GM20000 (cell line): ENCODE measurements at places on chromosomes 1 and 21.
A peak's percentile ranks its signal among the peaks of the same experiment; 100 is the strongest.

- no peak for DNase-seq
These were observed 148.9 kb upstream of the RUNX1 start for GRCh38 chr21:35197992-35198431.

- no peak for DNase-seq
These were observed 20.6 kb upstream of the LRRN2 start for GRCh38 chr1:204705888-204706837.

DNA sequence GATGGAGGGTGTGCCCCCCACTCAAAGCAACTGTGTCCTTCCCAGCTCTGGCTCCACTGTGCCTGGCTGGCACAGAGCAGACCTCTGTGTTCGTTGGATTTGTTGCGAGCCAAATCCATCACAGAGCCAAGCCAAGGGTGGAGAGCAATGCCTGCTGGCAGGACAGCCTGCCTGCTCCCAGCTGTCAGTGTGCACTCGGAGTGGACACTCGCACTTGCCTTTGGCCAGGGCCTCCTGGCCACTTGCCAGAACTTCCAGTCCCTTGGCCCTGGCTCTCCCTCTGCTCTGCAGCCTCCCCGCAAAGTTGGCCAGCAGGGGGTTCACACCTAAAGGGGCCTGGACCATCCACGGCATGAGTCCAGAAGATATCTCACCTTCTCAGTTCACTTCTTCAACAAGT is 16.4 kb downstream of the HEYL start:
- DNase-seq, result no peak

- no peak for DNase-seq
These were observed 39.7 kb upstream of the JUN start for GRCh38 chr1:58823481-58824010.

GRCh38 chr1:112237983-112238545 is 157.9 kb upstream of the CTTNBP2NL start:
- DNase-seq, result no peak

GRCh38 chr1:18997508-18997907 is 41.0 kb upstream of the IFFO2 start:
- DNase-seq, result no peak

DNA sequence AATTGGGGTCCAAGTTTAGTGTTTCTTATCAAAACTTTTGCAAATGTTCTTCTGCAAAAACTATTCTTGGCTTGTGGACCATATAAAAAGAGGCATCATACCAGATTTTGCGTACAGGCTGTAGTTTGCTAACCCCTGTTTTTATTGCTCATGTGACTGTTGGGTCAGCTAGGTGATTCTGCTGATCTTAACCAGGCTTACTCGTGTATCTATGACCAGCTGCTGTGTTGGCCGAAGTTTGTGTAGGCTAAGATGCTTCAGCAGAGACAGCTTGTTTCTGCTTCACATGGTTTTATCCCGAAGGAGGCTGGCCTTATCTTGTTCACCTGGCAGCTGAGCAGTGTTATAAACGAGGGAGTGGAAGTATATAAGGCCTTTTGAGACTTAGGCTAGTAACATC is 38.2 kb downstream of the POU2F1 start:
- no peak for DNase-seq

DNA sequence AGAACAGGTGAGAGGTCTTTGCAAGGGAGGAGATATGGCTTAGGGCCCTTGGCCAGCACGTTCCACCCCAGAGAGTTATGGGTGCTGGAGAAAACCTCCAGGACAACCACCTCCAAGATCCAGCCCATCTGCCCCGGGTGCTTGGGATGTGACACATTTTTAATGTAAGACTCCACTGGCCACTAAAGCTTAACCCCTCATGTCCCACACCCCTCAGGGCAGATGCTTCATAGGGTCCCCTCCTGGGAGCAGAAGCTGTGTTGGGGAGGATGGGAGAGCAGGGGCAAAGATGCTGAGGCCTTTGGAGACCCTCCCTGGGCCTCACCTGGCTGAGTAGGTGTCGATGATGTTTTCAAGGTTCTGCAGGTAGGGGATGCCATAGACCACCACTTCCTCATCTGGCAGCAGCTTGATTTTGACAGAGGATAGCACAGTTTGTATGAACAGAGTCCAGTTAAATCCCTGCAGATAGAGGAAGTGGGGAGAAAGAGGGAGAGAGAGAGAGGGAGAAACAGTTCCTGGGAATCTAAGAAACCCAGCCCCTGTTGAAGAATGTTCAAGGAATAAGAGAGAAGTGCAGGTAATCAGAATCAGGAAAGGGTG is 11.9 kb downstream of the PRXL2B start:
- DNase-seq, result no peak

DNA sequence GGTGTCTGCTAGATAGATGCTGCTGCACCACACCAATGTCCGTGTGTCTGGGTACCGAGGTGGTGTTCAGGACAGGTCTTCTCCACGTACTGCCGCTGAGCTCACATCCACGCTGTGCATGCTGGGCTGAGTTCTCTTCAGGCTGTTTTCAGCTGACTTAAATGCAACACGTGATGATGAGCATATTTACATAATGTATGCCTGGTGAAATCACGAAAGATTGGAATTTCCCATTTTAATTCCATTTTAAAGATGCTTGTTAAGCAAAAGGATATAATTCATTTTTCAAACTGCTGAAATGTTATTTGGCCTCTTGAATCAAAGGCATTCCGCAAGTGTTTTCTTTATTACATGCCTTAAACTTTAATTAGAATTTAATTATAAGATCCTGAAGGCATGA is 107.9 kb downstream of the FGGY start:
- no peak for DNase-seq

DNA sequence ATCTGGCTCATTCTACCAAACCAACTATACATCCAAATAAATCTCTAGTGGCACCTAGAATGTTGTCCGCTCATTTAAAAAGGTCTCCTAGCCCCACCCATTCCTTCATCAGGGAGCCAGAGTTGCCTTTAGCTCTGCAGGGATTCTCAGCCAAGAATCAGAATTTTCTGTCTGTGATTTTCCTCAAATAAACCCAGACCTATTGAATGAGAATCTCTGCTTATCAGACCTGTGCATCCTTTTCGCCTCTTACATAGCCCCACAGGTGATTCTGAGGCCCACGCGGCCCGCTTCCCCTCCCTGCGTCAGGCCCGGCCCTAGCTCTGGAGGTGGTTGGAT is 410 bp upstream of the TDRD5 start:
- DNase-seq, result no peak

DNA sequence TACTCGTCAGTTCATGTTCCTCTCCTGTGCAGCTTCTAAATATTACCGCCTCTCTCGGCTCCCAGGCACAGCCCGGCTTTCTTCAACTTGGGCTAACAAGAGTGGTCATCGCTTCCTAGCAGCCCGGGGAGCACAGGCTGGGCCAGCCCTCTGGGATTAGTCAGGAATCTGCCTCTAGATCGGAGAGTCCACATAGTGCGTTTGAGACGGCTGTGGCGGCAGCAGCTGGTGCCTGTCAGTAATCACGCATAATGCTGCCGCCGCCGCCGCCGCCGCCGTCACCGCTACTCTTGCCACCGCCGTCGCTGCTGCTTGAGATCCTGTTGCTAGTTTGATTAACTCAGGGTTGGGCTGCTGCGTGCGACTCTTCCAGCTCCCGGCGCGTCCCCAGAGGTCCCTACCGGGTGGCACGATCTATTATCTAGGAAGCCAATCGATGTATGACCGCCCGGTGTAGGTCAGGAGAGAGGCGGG is at the start of gene RXRG:
TSS of gene RXRG (minus strand) at position 230 of the 474 bp plus-strand sequence. CDS start 233 bp downstream, outside the sequence.
- DNase-seq, result no peak

- no peak for DNase-seq
These were observed 218.7 kb downstream of the FMN2 start for GRCh38 chr1:240310226-240310925.

DNA sequence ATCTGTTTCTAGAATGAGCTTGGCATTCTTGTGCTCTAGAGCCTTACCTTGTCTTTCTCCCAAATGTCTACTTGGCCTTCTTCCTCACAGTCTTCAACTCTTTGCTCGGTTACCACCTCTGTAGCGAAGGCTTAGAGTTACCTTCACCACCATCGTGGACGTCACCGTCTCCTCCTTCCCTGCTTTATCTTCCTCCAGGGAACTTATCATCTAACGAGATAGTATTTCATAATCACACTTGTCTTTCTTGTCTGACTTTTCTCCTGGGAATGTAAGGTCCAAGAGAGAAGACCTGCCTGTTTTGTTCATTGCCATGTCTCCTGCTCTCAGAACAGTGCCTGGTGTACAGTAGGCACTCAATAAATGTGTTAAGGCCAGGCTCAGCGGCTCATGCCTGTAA is 115.6 kb downstream of the GREM2 start:
- no peak for DNase-seq

- no peak for DNase-seq
These were observed 90.2 kb downstream of the SPSB1 start for GRCh38 chr1:9382643-9383491.

DNA sequence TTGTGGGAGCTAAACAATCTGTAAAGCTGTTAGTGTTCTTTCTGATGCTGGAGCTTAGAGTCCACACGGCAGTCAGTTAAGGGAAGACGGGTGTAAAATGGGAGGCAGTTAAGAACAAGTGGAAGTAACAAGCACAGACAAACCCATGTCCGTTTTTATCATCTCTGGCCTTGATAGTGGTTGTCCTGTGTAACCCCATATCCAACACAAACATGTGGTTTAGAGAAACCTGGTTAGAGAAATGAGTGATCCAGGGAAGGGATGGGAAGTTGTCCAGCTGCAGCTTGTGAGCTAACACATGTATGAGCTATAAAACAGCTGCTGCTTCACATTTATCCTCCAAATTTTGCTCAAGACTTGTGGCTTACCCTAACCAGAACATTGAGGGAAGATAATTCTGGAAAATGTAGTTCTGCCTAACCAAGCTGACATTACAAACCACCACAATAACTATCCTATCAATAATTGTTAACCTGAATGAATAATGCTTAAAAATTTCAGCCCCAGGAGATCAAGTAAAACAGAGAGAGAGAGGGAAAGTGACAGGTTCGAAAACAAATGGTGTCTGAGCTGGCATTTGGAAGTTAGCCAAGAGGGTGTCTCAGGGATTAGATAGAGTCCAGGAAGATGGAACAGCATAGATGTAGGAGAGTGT is 10.6 kb upstream of the C1orf162 start:
- DNase-seq, result no peak

DNA sequence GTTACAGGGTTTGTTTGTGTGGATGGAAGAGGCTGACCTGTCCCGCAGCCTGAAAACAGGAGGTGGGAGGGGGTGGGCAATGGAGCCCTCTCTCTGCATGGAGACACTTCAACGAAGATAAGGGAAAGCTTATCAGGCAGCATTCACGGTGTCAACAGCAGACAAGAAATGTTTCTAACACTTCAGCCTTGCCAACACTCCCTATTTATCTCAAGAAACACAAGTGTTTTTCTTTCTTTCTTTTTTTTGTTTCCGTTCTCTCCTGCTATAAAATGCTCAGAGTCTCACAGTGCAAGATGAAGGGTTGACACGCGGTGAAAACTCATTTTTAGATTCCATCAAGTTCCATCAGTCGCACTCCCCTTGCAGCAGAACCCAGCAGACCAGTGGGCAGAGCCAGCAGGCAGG is 594.4 kb downstream of the MATN1 start:
- no peak for DNase-seq

- DNase-seq, result no peak
These were observed 588.4 kb downstream of the PTPRU start for GRCh38 chr1:29824511-29825273.

- no peak for DNase-seq
These were observed 88.2 kb downstream of the GDAP2 start for GRCh38 chr1:117841117-117841650.

DNA sequence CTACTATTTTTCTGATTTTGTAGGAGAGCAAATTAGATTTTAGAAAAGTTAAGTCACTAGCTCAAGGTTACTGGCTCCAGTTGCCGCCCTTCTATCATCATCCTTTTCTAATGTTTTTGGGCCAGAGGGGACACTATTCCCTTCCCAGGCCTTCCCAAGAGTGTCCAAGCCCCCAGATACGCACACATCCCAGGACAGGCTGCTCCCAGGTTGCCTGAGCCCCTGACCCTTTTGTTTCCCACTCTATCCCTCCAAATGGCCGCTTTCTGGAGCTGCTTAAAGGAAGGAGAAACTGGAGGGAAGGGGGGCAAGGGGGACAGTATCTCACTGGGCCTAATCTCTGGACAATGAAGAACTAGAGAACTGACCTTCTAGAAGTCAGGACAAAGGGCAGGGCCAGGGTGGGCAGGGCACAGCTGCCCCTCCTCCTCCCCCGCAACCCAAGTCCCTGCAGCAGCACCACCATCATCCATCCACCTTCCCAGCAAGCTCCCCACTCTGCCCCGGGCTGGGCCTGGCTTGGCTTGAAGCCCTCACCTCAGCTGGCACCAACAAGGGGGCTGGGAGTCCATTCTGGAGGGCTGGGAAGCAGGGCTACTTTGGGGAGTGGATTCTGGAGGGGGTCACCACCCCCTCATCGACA is 1.1 kb upstream of the MAP7D1 start:
- DNase-seq, result no peak

- DNase-seq, result no peak
These were observed 51.4 kb downstream of the LEPR start for GRCh38 chr1:65471861-65472332.

DNA sequence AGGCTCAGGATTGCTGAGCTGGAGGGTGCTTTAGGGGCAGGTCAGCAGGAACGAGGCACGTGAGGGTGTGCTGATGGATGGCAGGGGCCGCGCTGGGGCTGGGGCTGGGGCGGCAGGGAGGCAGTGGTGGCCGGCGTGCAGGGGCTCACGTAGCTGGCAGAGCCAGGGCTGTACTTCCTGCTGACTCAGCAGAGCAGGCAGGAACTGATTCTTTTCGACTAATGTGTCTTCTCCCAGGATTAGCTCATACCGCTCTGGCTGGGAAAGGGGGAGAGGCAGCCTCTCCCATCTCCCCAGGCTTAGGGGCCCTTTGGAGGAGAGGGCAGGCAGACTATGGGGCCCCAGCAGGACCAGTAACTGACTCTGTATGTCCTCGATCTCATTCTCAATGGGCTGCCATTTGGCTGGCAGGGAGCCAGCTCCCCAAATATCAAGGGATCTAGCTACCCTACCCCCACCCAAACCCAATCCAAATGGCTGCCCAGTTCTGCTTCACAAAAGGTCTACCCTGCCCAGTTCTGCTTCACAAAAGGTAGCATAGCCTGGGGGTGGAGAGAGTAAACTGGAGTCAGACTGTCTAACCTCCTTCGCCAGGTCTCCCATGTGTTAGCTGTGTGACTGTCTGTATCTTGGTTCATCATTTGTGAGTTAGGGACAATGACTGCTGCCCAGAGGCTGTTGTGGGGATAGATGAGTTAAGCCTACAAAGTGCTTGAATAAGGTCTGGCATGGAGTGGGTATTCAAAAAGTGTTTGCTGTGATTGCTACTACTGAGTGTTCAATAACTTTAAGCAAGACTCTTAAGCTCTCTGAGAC is 100.1 kb upstream of the SLC2A1 start:
- DNase-seq, result no peak

- peak; percentile 47 for DNase-seq
These were observed 2.2 kb downstream of the JUN start for GRCh38 chr1:58781541-58782177.

- DNase-seq, result peak; percentile 20
These were observed 41.6 kb upstream of the SLC45A1 start for GRCh38 chr1:8276173-8276914.

- DNase-seq, result no peak
These were observed 6.0 kb upstream of the SEC16B start for GRCh38 chr1:177975588-177976495.

- DNase-seq, result no peak
These were observed 278.0 kb upstream of the KAZN start for GRCh38 chr1:14320518-14320917.
